T follicular helper cell (primary cell): ENCODE measurements at places on chromosomes 6 and 20.

DNA sequence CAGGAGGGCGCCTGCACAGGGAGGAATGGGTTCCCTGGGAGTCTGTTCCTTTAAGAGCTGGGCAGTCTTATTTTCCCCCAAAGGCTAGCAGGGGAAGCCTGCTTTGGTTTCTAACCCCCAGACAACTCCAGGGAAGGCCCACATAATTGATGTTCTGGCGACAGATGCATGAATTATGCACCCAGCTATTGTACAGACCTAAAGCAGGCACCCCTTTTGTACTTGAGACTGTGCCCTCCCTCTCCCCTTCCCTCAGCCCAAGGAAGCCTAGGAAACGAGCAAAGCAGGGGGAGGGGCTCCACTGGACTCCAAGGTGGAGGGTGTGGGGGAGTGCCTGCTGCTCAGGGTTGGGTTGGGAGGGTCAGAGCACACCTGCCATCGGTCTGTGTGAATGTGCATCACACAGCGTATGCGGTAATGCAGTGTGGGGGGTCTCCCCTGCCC lies 102.1 kb downstream of the KCNB1 start:
- no peak for DNase-seq

DNA sequence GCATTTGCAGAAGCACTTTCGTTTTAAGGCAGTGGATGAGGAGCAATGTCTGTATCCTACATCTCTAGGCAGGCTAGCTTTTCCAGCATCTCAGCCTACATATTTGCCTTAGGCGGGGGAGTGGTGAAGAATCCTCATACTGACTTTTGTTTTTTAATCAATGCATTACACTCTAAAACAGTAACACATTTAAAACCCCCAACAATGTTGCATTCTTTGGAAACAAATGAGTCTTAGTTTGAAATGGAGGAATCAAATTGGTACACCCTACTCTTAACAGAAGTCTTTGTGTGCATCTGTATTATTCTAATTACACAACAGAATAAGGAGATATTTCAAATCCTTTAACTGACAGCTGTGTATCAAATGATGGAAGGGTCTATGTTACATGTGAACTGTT lies 9.0 kb downstream of the NKAIN2 start:
- no peak for DNase-seq

DNA sequence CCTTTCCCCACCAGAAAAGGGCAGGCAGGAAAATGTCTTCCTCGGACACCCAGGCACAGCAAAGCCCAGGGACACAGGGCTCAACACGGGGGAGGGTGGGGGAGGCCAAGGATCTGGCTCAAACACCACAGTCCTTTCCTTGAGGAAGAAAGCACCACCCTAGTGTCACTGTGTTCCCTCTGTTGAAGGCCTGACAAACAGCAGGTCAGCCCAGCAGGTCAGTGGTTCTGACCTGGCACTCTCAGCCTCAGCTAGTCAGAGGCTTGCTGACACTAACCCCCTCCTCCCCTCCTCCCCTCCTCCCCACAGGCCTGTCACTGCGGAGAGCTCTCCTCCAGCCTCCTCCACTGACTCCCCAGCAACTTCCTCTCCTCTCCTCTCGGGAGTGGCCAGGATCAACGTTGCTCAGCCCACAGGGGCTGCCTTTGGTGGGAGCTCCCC lies 239.6 kb downstream of the LRFN2 start:
- DNase-seq, result no peak

GRCh38 chr6:15386756-15387112 lies 140.9 kb downstream of the JARID2 start:
- DNase-seq, result no peak

GRCh38 chr6:12280902-12281301 lies 9.3 kb upstream of the EDN1 start:
- DNase-seq, result no peak

DNA sequence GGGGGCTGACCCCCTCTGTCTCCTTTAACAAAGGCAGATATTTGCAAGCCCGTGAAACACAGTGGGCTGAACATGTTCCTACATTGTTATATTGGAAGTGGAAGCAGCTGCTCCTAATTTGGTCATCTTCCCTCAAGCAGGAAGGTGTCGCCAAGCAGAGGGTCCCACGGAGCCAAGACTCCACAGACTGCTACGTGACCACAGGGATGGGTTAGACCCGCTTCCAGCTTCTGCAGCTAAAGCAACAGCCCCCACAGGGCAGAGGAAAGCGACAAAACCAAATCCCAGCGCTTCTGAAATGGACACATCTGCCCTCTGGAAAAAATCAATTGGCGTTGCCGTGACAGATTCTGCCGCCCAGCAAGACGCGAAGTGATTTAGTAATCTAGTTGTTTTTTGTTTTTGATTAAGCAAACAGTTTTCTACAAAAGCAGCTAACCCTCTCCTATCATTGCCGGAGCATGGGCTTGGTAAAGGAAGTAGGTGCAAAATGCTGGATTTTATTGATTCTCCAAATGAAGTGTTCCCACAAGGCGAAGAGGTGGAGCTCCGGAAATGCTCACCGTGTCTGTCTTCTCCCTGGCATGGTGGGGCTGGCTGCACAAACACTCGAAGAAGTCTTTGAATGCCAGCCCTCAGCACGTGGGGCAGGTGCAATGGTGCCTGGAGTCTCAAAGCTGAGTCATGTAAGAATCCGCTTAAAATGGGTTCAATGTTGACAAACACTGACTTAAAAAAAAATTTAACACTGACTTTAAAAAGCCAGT lies 79.4 kb upstream of the FRMD1 start:
- DNase-seq, result no peak

- no peak for DNase-seq
Measured at GRCh38 chr6:13741365-13741764, 29.7 kb upstream of the RANBP9 start.

- no peak for DNase-seq
Measured at GRCh38 chr6:17418281-17419188, 25.1 kb downstream of the CAP2 start.

- no peak for DNase-seq
Measured at GRCh38 chr6:22892452-22892851, 323.1 kb downstream of the HDGFL1 start.

GRCh38 chr20:62336775-62337557 lies 30.1 kb downstream of the LAMA5 start:
- no peak for DNase-seq
